ENCODE measurements at places on chromosomes 5 and 9.

DNA sequence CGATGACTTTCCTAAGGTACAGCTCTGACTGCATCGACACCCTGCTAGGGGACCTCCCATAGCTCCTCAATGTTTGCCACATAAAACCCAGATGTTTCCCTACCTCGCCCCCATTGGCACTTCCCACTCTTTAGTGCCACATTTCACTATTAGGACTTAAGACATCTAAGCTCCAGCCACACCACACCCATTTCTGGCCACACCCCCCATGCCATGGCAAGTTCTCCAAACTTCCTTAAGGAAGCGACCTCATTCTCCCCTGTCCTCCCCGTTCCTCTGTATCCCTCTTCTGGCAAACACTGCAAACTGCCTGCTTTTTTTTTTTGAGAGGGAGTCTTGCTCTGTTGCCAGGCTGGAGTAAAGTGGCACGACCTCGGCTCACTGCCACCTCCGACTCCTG is 62.9 kb downstream of the USP20 start:
- DNase-seq, result no peak

GRCh38 chr9:134568116-134568515 is 73.5 kb upstream of the COL5A1 start:
- no peak for DNase-seq

DNA sequence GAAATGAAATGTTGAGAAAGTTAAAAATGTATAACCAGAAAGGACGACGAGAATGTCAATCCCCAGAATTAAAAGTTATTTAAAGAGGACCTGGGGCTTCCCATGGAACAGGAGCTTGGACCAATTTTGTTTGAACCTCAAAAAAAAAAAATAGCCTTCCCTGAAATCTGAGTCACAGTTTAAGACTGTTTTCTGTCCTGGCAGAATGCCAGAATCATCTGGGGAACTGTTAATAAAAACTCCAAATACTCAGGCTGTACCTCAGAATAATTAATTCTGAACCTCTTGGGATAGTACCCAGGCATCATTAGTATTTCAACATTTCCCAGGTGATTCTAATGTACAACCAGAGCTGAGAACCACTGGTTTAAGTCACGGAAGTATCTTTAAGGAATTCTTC is 102.2 kb upstream of the SLCO6A1 start:
- DNase-seq, result no peak

DNA sequence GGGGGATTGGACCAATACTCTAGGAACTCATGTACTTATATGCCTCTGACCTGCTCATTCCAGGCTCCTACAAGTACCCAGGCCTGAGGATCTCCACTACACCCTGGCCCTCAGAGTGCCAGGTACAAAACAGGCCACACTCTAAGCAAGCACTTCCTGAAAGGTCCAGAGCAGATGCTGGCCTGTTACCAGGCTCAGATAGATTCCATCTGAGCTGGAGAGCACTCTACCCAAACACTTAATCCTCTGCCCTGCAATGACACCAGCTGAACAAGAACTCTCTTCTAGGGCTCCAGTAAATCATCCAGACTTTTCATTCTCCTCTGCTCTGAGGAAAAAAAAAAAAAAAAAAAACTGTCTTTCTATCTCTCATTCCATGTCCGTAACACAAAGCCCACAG is 2.9 kb downstream of the P4HA2 start:
- DNase-seq, result no peak

DNA sequence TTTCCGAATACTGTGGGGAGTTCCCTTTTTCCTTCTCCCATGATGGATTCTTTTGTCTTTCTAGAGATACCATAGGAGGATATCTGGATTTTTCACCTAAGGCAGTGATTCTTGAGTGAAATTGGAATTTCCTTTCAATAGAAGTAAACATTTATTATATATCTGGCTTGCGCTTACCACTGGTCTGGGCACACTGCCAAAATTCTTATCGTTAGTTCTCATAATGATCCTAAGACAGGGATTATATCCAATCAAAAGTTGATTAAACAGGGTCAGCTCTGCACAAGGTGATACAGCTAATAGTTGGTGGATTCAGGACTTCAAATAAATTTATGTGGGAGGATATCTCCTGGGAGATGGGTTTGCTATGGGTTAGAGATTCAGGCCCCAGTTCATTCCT is 9.6 kb downstream of the TLE4 start:
- no peak for DNase-seq

DNA sequence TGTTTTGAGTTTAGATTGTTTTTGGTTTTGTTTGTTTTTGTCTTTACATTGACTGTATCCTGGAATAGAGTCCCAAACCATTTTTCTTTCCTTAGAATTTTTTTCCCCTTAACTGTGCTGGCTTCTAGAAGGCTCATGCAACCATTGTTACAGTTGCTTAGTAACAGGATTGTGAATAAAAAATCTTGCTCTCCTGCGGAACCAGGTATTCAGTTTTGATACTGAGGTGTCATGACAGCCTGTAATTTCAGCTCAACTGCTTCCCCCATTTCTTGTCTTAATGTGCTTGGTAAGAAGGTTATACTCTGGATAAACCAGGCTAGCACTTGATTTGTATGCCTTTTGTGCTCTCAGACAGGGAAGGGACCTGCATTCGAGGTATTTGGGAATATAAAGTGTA is 42.1 kb downstream of the FOCAD start:
- DNase-seq, result no peak

DNA sequence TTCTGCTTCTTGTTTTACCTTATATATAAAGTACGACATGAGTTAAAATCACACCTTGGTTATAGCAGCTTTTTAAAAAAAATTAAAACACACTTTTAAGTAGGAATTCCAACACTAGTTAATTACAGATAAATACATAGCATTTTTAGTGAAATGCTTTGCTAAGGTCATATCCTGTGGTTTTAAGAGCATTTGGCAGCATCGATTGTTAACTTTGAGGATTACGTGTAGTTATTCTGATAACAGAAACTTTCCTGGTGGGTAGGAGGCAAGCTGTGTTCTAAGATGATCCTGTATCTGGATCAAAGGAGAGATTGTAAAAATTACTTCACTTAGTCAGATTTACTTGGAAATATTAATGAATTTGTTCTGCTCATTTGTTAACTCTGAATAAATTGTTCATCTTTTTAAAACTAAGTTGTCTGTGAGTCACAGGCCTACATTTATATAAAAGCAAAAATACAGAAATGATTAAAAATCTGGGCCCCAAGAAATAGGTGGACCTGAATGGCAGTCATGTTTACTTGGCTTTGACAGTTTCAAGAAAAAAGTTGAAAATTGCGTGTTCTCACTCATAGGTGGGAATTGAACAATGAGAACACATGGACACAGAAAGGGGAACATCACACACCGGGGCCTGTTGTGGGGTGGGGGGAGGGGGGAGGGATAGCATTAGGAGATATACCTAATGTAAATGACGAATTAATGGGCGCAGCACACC is 58.3 kb downstream of the TRIO start:
- no peak for DNase-seq

DNA sequence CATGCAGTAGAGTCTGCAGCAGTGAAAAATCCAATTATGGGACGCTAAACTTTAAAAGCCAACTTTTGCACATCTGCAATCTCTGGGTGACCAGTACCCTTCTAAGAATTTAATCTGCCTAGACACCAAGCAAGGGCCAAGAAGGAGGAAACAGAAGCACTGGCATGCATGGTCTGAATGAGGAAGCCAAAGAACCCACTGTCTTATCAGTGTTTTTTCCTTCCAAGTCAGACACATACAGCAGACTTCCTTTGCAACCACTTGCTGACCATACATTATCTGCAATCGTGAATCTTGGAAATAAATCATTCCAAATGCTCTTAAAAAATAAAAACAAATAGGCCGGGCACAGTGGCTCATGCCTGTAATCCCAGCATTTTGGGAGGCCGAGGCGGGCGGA is 65.9 kb downstream of the DEPDC1B start:
- no peak for DNase-seq

GRCh38 chr9:98860871-98861293 is 53.4 kb downstream of the GALNT12 start:
- peak; percentile 97 for DNase-seq

GRCh38 chr9:133004091-133004998 is 25.9 kb downstream of the GFI1B start:
- DNase-seq, result no peak

DNA sequence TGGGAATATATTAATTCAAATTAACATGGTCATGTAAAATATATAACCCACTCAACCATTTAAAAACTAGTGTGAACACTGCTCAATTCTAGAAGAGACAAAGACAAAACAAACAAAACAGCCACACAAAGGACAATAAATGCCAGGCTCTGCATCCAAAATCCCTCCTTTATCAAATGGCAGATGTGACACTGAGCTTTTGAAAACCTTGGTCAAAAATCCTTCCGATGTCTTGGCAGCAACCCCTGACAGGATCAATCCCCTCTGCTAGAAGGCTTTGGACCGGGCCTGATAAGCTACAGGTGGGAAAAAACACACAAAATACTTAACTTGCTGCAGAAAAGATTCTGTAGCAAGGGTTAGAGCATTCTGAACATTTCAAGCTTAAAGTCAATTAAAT is 61.5 kb downstream of the ZFR start:
- DNase-seq, result no peak

GRCh38 chr9:36903541-36904435 is 130.3 kb downstream of the PAX5 start:
- no peak for DNase-seq

GRCh38 chr5:121199216-121199999 is 652.3 kb upstream of the FTMT start:
- DNase-seq, result no peak

DNA sequence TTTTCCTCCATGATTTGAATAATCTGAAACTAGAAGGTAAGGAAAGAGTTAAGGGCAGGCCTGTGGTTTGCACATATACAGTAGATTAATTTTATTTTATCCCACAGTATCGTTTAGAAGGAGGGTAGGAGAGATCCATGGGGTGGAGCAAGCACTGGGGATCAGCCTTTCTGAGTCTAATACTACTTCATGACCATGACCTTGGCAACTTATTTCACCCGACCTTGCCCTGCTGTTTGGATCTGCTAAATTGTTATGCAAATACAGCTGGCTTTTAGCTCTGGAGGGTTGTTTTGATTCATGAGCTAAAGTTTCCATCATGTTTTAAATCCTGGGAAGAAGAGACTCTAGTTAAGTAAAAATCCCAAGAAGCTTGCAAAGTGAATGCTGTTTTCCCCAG is 864 bp upstream of the GRIN3A start:
- no peak for DNase-seq

DNA sequence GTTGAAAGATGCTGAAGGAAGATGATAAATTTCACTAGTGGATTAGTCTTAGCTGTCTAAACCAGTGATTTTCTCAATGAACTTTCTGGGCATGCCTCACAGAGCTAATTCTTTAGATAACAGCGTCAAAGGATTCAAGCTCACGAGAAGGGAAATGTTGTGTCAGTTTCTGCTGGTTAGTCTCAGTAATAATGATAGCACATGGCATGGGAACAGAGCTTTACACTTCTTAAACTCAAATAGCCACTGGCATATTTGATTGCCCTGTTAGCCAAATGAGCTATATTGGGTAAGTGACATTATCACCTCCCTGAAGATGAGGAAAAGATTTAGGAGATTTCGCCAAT is 139.3 kb upstream of the NR3C1 start:
- no peak for DNase-seq

DNA sequence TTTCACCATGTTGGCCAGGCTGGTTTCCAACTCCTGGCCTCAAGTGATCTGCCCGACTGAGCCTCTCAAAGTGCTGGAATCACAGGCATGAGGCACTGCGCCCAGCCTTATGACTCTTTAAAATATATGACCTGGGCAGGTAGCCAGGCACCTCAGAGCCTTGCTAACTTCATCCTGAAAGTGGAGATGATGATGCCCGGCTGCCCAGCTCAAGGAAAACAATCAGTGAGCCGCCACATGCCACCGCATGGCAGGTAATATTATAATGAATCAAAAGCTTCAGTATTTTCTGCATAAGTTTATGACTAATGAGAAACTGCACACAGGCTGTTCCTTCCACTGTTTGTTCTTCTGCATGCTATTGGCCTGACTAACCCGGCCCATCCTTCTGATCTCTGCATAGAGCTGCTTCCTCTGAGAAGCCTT is 30.4 kb upstream of the DMRT1 start:
- no peak for DNase-seq

- DNase-seq, result no peak
Observed at GRCh38 chr9:111605041-111605559, 5.7 kb upstream of the PTGR1 start.

DNA sequence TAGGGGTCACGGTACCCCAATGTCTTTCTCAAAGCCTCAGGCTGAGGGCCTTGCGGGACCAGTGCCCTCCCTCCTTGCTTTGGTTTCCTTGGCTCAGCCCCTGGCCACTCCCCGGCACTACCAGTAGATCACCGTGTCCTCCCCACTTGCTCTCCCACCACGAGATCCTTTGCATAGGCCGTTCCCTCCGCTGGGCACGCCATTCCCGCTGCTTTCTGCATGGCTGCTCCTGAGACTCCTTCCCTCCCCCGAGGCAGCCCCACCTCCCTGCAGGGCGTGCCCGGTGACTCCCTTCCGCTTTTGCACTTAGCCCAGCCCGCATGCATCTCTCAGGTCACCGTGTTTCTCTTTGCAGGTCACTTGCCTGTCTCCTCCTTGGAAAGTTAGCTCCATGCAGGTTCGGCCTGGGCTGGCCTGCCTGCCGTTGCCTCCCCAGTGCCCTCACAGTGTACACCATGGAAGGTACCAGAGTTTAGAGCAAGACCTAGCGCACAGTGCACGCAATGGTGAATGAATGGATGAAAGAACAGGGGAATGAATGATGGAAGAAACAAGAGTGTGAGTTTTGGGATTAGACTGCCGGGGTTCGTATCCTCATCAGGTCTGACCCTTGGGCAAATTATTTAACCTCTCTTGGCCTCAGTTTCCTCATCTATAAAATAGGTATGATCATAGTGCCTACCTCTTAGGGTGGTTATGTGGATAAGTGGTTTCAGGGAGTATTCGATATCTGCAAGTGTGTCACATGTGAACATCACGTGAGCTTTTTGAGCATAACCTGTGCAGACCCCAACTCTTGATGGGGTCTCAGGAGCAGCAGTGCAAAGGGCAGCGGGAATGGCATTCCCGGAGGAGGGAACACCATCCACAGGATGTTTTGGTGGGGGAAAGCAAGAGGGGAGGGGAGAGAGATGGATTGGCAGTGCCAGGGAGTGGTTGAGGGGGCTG is 214.3 kb downstream of the C9orf50 start:
- no peak for DNase-seq

DNA sequence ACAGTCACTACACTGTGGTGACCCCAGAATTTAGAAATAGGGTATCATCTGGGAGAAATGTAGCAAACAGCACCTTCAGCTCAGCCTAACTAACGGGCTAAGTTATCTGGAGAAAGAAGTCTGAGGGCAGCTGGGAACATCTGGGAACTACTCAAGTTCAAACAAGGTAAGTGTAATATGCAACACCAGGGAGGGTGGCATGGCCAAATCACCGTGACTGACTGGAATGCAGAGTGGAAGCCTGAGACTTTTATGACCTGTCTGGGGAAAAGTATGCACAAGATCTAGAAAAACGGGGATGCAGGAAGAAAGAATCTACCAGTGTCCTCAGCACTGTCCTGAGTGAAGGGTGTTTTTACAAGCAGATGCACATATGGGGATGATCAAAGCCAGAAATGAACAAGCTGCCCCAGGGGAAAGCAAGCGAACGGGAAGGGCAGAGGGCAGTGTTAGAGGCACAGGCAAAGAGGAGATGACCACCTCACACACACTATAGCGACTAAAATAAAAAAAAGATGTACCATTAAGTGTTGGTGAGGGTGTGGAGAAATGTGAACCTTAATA is 59.9 kb downstream of the SERINC5 start:
- DNase-seq, result peak; percentile 65

Measured in BJ (cell line).